ENCODE measurements at places on chromosomes 12 and 14.

DNA sequence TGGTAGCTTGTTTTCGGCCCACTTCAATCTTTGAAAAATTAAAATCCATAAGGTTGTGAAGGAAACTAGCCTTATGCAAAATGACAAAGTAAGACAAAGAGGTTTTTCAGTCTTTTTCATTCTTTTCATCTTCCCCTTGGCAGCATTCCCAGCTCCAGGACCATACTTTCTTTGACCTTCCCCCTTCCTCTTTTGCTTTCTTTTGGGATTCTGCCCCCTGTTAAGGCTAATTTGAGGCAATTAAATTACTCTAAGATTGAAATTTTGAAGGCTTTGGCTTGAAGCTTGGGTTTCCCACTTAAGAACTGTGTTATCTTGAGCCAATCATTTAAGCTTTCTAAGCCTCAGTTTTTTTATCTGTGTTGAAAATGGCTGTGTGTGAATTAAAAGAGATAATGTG, 124.9 kb downstream of the DACT1 start:
- no peak for DNase-seq

DNA sequence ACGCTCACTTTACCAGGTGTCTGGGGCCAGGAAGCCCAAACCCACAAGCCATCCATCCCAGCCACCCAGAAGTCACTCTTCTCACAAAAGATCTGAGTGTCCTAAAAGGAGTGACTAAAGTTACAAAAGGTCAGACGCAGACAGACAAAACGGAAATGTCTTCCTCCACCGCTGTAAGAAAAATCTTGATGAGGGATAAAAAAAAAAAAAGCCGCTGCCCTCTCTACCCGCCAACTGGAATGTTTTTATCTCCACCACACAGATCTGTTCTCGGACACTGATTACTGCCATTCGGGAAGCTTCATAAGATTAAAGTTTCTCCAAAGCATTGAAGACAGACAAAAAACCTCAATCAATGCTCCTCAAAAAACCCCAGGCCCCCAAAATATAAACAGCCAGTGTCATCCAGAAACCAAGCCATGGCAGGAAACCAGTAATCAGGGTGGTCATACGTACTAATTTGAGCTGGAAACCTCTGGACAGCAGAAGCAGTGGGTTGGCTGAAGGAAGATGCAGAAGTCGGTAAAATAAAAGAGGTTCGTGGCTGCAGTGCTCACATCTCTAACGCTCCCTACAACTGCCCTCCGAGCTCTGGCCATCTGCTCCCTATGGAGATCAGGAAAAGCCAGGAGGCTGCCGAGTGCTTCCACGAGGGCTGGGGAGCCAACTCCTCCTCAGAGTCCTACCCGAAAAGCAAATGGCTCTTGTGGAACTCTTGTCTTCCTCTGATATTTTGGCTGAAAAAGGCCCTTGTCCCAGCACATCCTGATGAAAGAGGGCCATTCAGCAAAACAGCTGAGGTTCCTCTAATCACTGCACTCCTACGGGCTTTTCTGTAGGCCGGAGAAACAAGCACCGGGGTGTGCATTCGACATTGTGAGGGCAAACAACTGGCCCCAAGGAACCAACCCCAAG, 30.3 kb downstream of the SSH1 start:
- DNase-seq, result peak; percentile 33

- DNase-seq, result peak; percentile 75
Observed at GRCh38 chr12:12561371-12562015, 1.2 kb downstream of the DUSP16 start.

- peak; percentile 66 for DNase-seq
Observed at GRCh38 chr12:106226884-106227640, 20.8 kb downstream of the CKAP4 start.

DNA sequence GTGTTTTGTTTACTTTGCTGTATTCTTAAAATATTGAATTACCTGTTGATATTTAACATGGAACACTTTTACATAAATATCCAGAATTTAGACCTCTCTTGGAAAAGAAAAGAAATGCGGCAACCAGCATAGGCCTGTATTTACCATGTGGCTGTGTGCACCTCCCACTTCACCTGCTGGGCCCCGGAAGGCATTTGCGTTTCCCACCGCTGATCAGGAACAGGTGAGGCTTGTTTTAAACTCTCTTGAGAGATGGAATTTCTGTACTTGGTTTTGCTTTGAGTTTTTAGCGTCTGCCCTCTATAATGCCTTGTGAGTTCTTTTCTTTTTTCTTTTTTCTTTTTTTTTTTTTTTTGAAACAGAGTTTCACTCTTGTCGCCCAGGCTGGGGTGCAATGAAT, 124.2 kb downstream of the GLT1D1 start:
- no peak for DNase-seq

GRCh38 chr14:92401561-92401960, 78.6 kb downstream of the SLC24A4 start:
- no peak for DNase-seq

DNA sequence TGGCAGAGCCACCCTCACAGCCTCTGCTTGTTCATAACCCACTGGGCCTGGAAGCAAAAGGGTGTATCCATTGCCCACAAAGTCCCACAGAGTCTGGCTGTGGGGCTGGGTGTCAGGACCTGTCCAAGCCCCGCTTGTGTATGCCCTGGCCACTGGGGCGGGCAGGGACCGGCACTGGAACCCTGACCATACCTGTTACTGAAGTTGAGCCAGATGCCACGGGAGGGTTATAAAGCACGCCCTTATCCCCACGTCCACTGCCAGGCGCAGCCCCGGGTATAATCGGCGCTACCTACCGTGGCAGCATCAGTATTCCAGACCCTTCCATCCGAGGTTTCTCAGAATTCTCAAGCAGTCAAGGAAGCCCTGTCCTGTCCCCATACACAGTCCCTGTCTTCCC, 40.8 kb downstream of the PHETA1 start:
- no peak for DNase-seq

GRCh38 chr12:96034621-96035282, 635 bp downstream of the LTA4H start:
- no peak for DNase-seq

Data from retina (tissue), 1 donor.